ENCODE measurements at places on chromosomes 6 and 20. TPM values are rescaled to one million over a fixed set of nuclear protein-coding genes. Genes with fewer than 3 reads are reported as not detected.

The VNN1 gene
- 62.6 TPM for polyA plus RNA-seq

The RNF39 gene
- 0.13 TPM for polyA plus RNA-seq

The TAGAP gene
- 0.56 TPM for polyA plus RNA-seq

GRCh38 chr6:34697904-34698559 lies 1.5 kb upstream of the ILRUN start:
- DNase-seq, result no peak
- H3K27me3 ChIP-seq, result no peaks in the 10 kb centered on the region
- no peak overlapping the region for H3K4me3 ChIP-seq
- peaks cover 2% of the 10 kb centered on the region for H3K4me1 ChIP-seq
- no peak overlapping the region for H3K27ac ChIP-seq

The ACSS1 gene
- 5.3 TPM for polyA plus RNA-seq

- no peak overlapping the region for H3K4me3 ChIP-seq
- no peak overlapping the region for H3K27ac ChIP-seq
- H3K27me3 ChIP-seq, result no peaks in the 10 kb centered on the region
- DNase-seq, result no peak
Measured at GRCh38 chr20:14069796-14070195, 74.5 kb downstream of the MACROD2 start.
